ENCODE measurements at places on chromosomes 4 and X.

DNA sequence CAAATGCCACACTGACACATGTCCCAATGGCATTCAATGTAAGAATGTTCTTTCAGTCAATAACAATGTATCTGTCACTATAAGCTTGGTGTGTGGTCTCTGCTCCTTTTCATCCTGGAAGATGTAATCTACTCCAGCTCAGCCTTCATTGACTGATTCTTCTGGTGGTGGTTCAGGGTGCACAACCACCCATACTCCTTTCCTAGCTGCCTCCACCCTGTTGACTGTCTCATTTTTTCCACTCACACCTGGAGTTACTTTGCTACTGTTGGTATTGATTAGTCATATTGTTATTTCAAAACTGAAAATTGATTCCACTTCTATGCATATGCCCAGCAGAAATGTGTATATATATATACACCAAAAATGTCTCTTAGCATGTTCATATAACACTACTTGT lies 140.5 kb downstream of the ASB9 start:
- ATAC-seq: no peak

GRCh38 chrX:135302269-135302873 lies 6.9 kb upstream of the ETDC start:
- ATAC-seq: no peak

- ATAC-seq: no peak
Observed at GRCh38 chr4:173153445-173153844, 15.2 kb upstream of the GALNT7 start.

- ATAC-seq: no peak
Observed at GRCh38 chr4:165360985-165361670, 17.7 kb upstream of the CPE start.

DNA sequence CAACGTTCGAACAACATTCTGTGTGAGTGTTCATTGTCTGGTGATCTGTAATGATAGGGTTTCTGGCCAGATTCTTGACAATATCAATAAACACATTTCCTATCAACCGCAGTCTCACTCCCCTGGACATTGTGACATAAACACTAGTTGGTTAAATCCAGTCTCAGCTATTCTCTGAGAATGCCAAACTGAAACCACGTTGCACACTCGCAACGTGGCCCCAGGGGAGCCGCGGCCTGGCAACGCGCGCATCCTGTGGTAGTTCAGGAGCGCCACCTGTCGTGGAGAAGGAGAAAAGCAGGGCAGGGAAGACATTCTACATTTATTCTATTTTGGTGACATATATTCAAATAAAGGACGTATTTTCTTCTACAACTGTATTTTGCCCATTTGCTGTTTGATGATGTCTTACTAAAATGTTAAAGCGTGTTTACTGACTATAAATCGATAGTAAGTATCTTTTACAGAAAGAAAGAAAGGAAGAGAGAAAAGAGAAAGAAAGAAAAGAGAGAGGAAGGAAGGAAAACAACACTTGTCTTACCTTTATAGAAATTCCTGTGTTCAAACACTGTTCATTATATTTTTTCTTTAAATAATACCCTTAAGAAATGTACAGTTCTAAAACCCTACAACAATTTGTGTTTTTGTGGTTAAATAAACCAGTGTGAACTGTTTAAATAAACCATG lies 738.3 kb upstream of the FRG1 start:
- peak; percentile 74 for ATAC-seq

- ATAC-seq: no peak
Observed at GRCh38 chr4:121096191-121096590, 23.9 kb upstream of the NDNF start.

GRCh38 chr4:76488455-76488854 lies 53.4 kb downstream of the SHROOM3 start:
- ATAC-seq: no peak

- ATAC-seq: no peak
Observed at GRCh38 chr4:3177426-3177825, 71.5 kb upstream of the MSANTD1 start.

DNA sequence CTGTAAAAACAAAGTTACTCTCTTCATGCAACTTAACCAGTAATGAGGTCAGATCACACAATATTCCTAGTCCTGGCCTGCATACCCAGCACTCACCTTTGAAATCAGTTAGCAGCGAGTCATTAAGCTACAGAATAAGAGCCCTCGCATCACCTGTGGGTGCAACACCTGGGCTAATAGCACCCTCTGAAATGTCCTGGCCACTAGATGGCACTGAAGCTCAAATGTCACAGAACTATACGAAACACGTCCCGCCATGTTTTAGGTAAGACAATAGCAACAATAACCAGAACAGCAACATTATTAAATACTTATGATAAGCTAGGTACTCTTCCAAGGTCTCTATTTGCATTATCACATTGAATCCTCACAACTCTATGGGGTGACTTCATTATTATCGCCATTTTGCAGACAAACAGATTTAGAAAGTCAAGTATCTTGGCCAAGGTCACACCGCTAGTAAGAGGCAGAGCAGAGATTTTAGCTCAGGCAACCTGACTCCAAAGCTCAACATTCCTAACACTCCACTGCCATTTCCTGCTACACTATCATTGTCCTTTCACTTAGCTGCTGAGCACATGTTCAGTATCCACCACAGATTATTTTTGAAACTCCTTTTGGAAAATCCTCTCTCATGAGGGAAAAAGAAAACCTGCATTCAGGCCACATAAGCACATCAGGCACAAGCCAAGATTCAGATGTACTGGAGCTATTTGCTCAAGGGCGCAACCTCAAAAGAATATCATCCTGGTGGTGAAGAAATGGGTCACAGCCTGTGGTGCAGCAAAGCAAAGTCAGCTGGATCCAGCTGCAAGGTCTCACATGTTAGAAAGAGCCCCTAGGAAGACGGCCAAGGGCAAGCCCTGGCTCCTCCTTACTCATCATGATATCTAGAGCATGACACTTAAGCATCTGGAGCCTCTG lies 59.5 kb upstream of the KDR start:
- ATAC-seq: no peak

DNA sequence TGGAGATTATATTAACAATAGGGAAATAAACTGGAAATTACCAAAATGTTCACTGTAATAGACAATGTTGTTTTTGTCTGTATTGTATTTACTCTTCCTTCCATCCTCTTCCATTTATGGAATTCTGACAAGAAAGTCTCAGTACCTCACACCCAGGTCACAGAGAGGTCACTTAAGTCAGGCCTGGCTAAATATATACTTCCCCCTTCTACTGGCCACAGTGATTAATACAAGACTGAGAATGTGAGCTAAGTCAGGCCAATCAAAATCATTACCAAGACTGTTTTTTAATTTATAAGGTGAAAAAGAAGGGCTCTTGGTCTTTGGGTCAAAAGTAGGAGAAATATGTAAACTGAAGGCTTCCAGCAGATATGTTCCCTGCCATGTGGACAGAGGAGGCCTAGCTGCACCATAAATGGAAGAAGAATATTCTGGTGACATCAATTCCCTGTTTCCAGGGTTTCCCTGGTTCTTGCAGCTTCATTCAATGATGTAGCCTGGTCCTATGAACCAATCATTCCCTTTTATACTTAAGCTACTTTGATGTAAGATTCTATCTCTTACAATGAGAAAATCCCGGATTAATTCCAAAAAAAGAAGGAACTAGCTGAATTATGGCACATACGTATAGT lies 64.3 kb downstream of the LRBA start:
- no peak for ATAC-seq

- ATAC-seq: no peak
Observed at GRCh38 chr4:8090744-8091301, 67.8 kb downstream of the ABLIM2 start.

GRCh38 chrX:42694260-42694815 lies 83.6 kb downstream of the PPP1R2C start:
- no peak for ATAC-seq

DNA sequence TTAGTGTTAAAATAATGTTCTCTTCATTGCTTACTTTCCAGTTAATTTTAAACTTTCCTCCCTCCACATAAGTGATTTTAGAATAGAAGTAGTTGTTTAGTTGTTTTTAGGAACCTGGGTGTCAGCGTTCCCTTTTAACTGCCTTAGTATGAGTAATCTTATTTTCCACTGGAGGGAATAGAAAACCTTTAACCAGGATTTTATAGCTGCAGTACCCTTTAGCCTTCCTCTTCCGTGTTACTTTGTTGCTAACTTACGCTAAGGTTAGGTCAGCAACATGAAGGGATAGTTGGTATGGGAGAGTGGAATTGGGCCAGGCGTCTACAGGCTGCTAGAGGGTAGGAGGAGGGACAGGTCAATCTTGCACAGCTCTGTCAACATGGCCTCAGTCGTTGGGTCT lies 31.5 kb downstream of the SMS start:
- ATAC-seq: peak; percentile 20

GRCh38 chr4:153215921-153216320 lies 11.7 kb downstream of the TRIM2 start:
- no peak for ATAC-seq

DNA sequence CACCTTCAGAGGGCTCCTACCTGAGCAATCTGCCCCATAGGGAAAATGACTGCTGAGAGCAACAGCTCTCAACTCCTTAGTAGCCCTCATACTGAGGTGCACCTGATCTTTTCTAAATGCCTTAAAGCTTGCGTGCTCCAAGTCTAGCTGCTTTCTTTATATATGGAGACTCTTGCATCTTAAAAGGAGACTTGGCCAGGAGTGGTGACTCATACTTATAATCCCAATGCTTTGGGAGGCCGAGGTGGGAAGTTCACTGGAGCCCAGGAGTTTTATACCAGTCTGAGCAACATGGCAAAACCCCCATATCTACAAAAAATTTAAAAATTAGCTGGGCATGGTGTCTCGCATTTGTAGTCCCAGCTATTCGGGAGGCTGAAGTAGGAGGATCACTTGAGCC lies 78.1 kb upstream of the TRIM2 start:
- ATAC-seq: no peak

GRCh38 chr4:6267573-6267972 lies 2.1 kb upstream of the WFS1 start:
- ATAC-seq: no peak

- ATAC-seq: peak; percentile 95
Observed at GRCh38 chr4:101953949-101954348, 163.4 kb downstream of the BANK1 start.

DNA sequence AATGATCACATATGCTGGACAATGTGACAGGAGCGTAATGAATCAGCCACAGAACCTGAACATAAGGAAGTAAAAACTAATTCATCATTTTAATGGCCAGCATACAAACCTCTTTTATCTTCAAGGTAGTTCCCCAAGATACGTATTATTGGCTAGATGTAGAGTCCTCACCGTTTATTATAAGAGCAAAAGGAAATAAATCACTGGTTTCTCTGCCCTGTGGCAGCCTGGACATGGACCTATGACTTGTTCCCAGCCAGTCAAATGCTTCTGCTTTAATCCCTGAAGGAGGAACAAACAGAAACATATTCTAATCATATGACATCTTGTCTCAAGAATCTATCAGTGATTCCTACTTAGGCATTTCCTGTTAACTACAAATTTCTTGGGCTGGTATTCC lies 86.8 kb upstream of the FAM241A start:
- ATAC-seq: no peak

All from SK-N-SH treated with all-trans-retinoic acid at 6 μM for 48 hours (cell line).